NCI-H510A (cell line): ENCODE measurements at places on chromosomes 3 and 15.
A peak's percentile ranks its signal among the peaks of the same experiment; 100 is the strongest.

DNA sequence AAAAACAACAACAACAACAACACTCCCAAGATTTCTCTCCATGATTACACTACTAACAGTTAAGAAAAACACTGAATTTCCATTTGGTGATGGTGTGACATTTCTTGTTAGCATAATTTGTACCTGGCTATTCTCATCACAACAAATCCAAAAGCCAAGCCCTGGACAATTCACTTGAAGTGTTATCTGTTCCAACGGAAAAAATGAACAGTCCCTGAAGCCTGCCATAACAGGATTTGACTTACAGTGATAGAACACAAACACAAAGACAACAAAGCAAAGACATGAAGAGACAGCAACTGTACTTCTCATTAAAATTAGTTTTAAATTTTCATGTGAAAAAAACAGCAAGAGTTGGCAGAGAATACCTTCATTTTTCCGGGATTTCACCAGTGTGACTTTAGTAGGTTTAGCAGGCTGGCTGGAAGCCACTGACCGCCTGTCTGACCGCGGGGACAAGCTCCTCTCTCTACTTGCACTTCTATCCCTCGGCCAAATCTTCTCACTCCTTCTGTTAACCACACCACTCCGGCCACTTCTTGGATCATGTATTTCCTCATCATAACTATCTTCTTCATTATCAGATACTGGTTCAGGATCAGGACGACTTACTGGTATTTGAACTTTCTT lies 56.3 kb downstream of the TJP1 start:
- no peak for DNase-seq

DNA sequence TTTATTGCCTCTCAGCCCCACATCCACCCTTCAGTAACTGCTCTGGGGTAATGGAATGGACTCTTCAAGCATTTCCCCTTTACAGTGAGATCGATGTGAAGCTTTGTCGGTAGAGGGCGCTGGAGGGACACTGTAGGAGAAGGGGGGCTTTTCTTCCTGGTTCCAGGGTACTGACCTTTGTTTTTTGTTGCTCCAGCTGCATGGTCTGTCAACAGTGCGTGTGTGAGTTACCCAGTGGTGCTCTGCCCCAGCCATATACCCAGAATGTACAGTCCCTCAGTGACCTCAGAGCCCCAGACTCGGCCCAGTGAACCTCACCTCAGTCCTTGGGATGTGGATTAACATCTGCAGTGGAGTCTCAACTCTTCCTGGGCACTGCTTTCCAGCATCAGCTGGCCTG lies 180.3 kb upstream of the TSC22D2 start:
- no peak for DNase-seq

DNA sequence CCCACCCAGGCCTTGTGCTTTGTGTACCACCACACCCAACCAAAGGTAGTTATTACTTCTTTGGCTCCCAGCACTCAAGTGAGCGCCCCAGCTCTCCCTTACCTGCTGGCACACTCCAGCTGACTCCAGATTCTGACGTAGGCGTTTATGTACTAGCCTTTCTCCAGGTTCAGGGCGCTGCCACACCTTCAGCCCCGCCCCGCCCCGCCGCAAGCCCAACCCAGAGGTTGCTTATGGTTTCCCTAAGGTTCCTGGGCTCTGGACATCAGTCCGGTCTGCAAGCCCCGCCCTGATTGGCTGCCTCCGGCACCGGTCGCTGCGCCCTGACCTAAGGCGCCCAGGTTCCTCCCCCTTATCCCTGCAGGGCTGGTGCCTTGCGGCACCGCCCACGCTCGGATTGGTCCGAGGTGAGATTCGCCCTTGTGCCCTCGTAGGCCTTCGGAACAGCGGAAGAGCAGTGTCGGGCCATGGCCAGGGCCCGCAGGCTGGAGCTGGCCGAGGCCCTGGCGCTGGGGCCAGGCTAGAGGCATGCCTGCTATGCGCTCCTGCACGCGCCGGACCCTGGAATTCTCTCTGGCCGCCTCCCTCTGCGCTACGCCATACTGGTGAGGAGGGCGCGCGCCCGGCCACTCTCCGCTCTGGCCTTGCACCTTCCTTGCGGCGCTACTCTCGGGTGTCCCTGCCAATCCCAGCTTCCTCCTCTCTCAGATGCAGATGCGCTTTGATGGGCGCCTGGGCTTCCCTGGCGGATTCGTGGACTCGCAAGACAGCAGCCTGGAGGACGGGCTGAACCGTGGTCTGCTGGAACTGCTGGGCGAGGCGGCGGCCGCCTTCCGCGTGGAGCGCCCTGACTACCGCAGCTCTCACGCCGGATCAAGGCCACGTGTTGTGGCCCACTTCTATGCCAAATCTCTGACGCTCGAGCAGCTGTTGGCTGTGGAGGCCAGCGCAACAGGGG lies 19.8 kb upstream of the NUDT16 start:
- DNase-seq: peak; percentile 92

GRCh38 chr15:59160880-59161593 lies 45.6 kb upstream of the LDHAL6B start:
- peak; percentile 64 for DNase-seq

GRCh38 chr3:194001-194400 lies 2.6 kb upstream of the CHL1 start:
- DNase-seq: no peak
